ENCODE measurements at places on chromosomes 5 and 9. TPM values are rescaled to one million over a fixed set of nuclear protein-coding genes. Genes with fewer than 3 reads are reported as not detected.

LHX3 gene
- not detected for total RNA-seq

UNC13B gene
- total RNA-seq: 9.5 TPM

TGFBI gene
- total RNA-seq: 34.9 TPM

SHOC1 gene
- not detected for total RNA-seq

ZFP2 gene
- total RNA-seq: not detected

GHR gene
- total RNA-seq: 0.56 TPM

ADAMTS12 gene
- 0.10 TPM for total RNA-seq

ROPN1L gene
- total RNA-seq: not detected

- DNase-seq: no peak
Observed at GRCh38 chr5:74356009-74356695, 284.4 kb downstream of the ENC1 start.

DNA sequence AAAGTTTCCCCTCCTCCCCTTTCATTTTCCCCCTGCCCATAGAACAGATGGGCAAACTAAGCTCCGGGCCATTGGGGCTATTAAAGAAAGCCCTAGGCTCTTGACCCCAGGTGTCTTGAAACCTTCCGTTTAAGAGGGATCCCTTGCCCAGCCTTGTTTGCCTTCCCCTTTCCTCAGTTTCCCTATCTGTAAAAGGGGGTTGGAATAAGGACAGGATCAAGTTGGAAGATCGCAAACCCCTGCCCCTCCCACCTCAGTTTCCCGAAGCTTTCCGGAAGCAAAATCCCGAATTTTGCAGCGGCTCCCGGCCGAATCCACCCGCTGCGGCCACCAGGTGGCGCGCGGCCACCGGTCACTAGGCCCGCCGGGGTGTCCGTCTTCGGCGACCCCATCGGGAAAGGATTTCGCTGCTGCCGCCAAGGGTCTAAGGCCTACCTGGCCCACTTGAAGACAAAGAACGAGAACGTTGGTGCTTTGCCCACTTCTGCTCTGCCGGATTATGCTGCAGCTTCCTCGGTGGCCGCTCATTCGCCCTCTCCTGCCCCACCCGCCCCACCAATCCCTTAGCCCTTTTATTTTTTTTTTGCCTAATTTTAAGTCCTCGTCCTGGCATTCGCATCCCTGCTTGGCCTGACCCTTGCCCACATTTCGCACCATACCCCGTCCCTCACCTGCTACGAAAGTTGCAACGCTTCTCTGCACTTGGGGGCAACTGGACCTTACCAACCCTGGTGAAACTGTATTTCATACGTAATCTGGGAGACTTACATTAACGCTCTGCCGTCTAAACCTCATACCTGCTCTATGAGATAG lies 962 bp upstream of the NR6A1 start:
- peak; percentile 78 for DNase-seq

- DNase-seq: no peak
Observed at GRCh38 chr5:176181271-176181855, 56.9 kb upstream of the SIMC1 start.

DNA sequence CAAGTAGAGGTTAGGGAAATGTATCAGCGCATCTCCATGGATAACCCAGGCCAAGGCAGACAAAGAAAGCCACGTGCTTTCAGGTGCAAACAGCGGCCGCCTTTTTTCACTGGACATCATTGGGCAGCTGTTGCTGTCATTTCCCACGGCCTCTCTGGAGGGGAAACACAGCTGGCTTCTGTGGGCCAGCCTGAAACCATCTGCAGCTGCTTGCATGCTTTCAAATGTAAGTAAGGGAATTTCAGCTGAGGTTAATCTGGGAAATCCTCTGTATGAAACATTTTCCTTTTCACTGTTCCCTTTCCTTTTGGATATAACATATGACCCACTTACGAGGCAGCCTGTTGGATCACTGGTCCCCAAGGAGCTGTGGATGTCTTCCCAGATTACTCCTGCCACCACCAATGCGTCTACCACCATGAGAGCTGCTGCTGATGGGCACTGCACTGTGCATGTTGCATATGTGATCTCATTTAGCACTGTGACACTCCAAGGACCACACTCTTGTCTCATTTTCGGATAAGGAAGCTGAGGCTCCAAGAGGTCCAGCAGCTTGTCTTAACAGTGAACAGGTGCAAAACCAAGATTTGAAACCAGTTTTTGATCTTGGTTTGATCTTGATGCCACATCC lies 106.3 kb downstream of the C9orf152 start:
- no peak for DNase-seq

DNA sequence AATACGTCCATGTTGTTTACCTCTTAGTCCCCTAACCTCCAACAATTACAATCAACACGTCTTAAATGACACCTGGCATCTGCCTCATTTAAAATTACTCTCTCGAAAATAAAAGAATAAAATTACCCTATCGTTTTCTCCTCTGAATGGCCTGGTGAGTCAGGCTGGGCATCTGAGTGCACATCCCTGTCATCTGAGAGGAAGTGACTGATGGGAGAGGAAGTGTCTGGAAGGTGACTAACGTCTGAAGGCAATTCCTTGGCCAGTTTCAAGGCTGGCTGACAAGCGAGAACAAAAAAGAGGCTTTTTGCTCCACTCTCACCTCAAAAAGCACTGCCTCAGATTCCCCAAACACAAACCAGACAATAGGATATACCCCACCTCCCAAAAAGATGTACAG lies 57.7 kb downstream of the MAPKAP1 start:
- peak; percentile 96 for DNase-seq

DNA sequence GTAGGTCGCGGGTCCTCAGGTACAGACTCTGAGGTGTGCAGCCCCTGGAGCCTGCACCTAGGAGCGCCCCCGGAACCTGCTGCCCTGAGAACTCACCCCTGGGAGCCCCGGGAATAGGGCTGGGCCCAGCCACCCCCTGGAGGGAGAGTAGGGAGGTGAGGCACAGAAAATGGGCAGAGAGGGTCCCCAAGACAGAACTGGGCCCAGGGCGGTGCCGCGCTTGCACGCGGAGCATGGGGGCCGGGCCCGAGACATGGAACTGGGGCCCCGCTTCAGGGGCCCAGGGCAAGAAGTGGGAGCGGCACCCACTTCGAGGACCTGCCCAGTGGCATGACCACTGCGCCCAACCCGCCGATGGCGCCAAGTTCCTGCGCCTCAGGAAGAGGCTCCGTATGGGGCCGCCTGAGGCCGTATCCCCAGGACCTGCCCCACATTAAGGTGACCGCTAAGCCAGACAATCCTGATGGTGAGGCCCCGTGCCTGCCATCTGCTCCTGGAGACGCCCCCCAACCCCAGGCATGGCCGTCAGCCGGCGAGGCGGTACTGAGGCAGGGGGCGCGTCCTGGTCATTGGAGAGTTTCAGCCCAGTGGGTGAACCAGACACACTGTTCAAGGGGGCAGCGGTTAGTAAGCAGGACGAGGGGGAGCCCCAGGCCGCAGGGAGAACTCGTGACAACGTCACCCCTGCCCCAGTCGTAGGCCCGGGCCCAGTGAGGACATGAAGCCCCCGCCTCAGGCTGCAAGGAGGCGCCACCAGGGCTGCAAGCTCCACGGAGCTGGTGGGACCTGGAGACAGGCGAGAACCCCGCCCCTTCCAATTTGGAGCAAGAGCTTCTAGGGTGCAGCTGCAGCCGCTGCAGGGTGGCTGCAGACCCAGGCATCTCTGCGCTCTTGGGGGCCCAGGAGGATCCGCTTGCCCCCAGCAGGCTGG lies 89.5 kb upstream of the PUM3 start:
- no peak for DNase-seq

GRCh38 chr9:107397076-107398044 lies 92.2 kb downstream of the KLF4 start:
- DNase-seq: no peak

DNA sequence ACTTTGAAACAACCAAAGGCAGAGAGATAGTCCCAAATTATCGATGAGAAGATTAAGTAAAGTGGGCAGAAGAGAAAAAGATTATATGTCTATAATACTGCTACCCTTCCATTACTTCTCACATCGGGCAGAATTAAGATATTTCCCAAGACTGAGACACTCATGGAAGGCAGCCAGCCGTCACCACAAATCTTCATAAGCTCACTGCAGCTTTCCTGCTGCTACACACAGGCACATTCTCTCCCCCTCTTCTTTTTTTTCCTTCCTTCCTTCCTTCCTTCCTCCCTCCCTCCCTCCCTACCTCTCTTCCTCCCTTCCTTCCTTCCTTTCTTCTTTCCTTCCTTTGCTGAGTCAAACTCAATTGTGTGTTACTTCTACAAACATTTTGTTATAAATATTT lies 58.7 kb upstream of the SPATA31C2 start:
- no peak for DNase-seq

- no peak for DNase-seq
Observed at GRCh38 chr5:1727571-1727970, 72.1 kb downstream of the MRPL36 start.

DNA sequence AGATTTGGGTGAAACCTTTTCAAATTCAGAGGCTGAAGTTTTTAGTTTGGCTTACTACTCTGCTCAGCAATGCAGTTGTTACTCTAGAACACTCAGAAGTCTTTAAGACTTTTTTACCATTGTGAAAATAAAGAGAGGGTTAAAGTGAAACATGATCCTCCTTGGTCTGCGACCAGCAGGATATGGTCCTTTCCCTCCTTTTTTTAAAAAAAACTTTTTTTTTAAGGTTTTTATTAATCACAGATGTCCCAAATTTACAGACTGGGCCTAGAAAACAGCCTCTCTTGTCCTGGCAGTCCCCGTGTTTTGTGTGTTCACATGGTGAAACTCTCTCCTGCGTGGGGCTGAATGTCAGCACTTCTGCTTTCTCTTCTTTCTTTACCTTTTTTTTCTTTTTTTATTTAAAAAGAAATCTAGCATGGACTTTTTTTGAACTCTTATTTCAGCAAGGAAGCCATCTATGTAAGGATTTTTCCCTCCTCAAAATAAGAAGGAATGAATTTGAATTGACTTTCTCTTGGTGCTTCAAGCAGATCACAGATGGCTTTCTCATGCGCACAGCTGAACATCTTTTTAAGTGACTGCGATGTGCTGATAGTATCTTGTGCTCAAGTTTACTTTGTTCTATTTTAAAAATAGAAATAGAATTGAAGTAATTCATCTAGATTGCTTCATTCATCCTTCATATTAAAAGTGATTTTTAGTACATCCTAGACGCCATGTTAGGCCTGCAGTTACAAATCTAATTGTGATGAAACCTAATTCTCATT lies 128.7 kb upstream of the OTULINL start:
- no peak for DNase-seq

DNA sequence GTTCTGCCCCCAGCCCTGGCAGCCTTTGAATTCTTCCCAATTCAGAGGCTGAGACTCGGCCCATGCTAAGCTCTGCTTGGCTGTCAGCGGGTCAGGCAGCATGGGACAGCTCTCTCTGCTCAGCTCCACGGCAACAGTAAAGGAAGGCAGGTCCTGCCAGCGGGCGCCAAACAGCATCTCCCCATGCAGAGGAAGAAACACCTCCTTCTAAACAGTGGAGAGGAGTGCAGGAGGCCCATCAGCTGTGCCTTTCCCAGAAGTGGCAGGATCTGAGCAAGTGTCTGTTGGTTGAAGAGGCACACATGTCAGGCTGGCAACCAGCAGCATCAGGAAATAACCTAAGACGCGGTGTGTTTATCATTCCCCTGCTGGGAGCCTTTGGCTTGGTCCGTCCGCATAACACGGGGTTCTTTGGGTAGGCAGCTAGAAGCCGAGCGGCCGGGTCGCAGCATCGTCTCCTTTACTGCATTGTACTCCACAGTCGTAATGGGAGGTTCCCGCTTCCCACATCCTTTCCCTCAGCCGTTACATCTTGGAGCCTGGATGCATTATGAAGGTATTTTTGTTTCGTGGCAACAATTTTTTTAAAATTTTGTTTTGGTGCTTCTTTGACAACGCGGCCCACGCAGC lies 42.7 kb upstream of the NCS1 start:
- no peak for DNase-seq

DNA sequence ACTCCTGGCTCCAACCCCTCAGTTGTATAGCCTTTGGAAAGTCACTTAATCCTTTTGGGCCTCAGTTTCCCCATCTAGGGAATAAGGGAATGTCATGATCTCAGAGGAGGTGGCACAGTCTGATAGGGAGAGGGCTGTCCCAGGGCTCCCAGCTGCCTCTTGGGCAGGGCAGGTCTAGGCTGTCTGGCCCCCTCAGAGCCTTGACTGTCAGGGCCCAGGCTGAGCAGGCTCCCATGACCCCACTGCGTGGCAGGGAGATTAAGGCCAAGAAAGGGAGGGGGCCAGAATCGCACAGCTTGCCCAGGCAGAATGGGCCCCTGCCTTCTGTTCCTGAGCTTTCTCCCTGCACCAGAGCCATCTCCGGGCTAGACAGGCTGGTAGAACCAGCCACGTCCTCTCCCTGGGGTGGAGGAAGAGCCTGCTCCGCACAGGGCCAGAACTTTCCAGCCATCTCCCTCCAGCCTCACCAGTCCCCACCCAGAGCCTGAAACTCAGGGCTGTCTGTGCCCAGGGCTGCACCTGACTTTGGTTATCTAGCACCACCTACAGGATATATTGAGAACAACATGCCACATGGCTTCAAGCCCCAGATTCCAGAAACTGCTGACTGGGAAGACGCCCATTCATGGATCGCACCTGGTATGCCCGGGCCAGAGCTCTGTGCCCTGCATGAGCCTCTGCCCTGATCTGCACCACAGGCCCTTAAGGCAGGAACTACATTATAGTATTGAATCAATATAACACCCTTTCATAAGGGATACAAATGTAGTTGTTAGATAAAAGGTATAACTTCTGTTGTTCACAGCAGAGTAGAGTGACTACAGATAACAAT lies 32.1 kb downstream of the NAIF1 start:
- peak; percentile 82 for DNase-seq

DNA sequence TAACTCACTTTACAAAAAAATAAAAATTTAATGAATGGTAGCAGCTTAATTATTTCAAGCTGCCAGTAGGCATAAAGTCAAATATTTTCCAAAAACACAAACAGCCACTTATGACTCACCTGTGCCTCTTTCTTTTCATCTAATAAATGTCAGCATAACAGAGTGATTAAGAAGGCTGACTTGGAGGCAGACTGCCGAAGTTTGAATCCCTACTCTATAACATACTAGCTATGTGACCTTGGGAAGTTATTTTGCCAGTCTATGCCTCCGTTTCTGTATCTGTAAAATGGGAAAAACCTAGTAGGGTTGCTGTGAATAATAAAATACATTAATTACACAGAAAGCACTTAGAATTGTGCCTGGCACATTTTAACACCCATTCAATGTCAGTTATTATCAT lies 33.8 kb downstream of the FANCC start:
- no peak for DNase-seq

- DNase-seq: no peak
Observed at GRCh38 chr5:158516521-158516920, 583.2 kb downstream of the EBF1 start.

- DNase-seq: no peak
Observed at GRCh38 chr5:22319798-22320197, 533.3 kb downstream of the CDH12 start.

GRCh38 chr5:37494756-37495155 lies 115.6 kb downstream of the WDR70 start:
- no peak for DNase-seq

- DNase-seq: no peak
Observed at GRCh38 chr5:41747301-41747700, 122.9 kb downstream of the OXCT1 start.

Measured in HT1080 (cell line).